CD4-positive, alpha-beta T cell treated with Interleukin-4 for 4 hours (primary cell): ENCODE measurements at places on chromosomes 5 and 9.

DNA sequence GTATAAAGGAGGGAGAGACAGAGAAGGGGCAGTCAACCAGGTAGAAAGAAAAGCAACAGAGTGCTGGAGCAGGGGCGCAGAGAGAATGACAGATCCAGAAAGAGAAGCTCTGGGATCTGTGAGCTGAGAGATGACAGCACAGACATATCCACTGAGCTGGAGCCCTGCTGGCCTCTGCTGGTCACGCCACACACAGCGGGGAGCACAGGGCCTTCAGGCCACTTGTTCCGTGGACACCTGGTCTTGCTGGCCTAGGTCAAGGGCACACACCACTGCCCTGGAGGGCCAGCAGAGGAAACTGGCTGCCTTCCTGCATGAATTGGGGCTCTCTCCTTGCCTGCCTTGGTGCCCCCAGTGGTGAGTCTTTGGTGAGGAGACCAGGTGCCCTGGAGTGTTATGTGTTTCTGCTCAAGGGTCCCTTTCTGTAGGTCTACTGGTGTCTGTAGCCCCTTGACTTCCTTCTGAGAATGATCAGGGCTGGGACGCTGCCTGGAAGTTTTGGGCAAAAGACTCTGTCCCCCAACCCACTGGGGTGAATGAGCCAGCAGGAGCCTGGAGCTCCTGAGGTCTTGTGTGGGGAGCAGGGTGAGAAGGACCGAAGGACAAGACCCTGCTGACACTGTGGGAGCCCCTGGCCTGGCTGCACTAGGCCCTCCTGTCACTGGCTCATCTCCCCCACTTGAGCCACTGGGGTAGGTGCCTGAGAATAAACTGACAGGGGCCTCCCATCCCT, 59.2 kb upstream of the ADAMTS2 start:
- no peak for DNase-seq

- DNase-seq = no peak
Observed at GRCh38 chr5:27612161-27612560, 573.8 kb upstream of the CDH9 start.

DNA sequence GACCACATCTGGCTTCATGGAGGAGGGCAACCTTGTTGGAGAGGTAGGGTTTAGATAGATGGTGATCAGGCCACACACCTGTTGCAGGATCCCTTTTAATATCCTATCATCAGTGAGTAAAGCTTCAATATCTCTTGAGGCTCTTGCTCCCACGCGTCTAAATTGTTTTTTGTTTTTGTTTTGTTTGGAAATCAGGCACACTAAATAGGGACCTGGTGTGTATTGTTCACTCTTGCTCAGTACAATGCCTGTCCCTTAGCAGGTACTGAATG, 2.6 kb upstream of the TMEM268 start:
- DNase-seq = no peak

- DNase-seq = no peak
Observed at GRCh38 chr5:181197326-181197951, 7.6 kb downstream of the TRIM7 start.

DNA sequence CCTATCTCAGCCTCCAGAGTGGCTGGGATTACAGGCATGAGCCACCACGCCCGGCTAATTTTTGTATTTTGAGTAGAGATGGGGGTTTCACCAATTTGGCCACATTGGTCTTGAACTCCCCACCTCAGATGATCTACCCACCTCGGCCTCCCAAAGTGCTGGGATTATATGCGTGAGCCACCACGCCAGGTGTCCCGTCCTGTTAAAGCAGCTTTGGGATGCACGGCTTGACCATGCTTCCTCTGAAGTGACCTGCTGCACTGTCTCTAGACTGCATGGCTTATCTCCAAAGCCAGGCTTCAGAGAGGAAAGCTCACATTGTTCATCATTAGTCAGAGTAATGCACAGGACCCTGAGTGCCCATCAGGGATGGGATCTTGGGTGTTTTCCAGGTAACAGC, 45.4 kb downstream of the SEMA4D start:
- no peak for DNase-seq

DNA sequence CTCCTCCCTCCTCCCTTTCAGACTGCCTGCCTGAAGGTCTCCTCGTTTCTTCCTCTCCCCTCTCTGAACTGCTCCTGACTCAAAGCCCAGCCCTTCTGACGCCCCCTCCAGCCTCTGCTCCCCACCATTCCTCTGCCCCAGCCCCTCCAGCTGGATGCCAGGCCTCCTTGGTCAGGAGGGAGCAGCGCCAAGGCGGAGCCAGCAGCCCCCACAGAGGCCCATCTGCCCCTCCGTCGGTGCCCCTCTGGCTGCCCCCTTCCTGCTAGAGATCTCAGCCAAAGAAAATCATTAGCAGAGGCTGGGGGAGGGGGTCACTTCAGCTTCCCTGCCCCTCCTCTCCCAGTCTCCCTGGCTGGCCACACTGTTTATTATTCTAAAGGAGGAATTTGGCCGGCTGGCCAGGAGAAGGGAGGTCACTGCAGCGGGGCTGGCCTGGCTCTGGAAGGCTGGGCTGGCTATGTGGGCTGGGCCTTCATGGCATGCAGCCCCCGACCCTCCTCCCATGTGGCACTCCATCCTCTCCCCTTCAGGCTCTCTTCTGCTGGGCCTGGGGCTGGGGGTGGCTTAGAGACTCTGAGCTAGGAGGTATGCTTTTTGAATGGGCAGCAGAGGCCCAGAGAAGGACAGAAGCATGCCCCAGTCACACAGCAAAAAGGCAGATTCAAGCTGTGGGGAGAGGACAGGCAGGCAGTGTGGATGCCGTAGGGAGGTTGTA, 16.9 kb downstream of the PDGFRB start:
- DNase-seq = no peak

DNA sequence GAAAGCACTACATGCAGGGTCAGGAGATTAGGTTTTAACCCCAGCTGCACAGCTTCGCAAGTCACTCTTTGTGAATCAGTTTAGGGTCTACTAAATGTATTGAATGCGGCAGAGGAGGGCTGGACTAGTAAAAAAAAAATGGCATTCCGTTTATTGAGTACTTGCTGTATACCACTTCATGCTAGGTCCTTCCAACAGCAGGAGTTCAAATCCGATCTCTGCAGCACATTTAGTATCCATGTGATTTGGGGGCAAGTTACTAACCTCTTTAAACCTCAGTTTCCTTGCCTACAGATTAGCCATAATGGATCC, 204.4 kb downstream of the SNCAIP start:
- no peak for DNase-seq

DNA sequence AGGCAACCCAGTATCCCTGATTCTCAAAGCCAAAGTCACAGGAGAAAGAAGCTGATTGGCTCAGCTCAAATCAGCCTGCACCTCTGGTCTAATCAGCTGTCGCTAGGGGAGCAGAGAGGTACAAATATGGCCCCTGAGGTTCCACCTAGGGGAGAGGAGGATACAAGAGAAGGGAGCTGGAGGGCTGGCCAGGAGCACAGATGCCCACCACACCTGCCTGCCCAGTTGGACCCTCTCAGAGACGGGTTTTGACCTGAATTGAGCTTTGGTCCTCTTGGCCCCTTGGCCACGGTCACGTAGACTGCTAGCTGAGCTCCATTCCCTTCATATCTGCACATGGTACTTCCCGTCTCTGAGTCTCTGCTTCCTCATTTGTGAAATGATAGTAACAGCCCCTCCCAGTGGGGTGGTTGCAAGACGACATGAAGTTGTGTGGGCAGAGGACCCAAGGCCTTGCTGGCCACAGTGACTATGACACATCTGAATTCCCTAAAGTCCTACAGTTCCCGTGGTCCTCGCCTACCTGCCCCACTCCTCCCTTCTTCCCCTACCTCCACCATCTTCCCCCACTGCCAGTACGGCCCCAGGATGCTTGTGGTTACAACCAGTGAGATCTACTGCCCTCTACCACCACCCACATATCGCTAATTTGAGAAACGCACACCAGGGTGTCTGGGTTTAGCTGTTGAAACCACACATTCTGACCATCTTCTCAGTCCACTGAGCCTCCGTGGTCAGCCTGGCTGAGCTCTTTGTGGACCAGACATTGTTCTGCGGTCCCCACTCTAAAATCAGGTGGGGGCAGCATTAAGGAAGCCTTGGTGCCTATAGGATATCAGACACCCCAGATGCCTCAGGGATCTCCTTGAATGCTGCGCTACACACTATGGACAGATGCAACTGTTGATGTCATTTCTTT, 60.3 kb upstream of the NEK6 start:
- peak; percentile 24 for DNase-seq

DNA sequence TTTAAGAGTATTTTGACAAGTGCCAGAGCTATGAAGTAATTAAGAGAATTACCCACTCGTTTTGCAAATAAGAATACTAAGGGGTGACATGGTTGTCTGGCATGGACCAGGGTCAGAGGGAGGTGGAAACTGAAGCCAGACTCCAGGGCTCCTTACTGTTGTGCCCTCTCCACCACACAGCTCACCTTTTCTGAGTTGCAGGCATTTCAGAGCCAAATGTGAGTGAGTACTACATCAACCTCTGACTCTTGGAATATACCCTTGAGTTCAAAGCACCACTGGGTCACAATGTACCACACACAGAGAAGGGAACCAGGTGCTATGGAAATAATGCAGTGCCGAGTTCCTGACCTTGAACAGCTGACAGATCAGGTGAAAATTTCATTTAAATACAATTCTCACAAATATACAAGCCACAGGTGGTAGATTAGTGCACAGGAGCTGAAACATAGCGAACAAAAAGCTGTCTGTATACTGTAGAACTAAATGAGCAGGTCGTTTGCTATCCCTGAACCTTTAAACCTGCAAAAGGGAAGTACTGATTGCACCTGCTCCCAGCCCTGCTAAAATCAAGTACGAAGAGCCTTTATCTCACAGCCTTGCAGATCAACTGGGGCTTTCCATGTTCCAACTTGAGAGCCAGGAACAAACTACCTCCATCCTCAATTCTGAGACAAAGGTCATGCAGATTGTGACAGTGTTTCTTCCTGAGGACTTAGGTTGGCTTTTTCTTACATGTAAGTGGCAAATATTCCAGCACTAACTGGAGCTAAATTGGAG, 57.0 kb downstream of the GOLM1 start:
- no peak for DNase-seq

GRCh38 chr5:176664886-176665285, 17.6 kb downstream of the TSPAN17 start:
- DNase-seq = no peak

DNA sequence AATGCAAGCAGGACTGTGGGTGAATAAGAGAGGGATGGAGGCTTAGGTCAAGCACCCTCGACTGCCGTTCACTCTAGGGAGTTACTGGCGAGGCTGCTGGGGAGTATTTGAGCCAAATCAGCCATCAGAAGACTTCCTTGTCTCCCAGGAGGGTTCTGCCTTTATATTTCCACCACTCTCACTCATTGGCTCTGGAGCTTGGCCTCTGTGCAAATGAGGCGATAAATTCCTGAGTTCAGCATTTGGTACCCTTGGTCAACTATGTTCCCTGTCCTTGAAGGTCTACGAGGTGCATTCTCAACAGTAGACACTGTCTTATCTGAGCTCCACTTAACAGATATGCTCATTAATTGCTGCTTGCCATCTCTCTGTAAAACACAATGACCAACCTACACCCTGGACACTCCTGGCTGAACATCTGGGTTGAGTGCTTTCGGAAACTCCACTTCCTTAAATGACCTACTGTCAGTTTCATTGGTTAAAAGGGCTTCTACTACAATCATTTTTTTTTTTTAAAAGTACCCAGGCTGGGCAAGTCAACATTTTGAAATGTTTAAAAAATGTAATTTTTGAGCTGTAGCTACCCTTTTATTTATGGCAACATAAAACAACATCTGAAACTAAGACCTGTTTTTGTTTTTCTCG, 153.2 kb downstream of the NTRK2 start:
- DNase-seq = no peak

- DNase-seq = no peak
Observed at GRCh38 chr5:132447196-132447595, 43.4 kb downstream of the IRF1 start.

DNA sequence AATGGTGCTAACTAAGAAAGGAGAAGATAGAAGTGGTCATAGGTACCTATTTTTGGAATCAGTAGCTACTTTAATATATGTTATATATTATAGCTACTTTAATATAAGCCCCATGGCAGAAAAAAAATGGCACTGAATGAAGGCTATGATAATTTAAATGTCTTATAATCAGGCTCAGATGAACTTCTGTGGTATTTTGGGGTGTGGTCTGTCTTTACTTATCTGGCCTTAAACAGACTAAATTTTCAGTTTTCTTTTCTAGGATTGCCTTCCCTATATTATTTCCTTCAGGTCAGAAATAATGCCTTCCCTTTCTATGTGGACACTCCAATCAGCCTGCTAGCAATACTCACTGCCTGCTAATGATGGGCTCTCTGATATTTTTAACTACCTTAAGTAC, 292.3 kb downstream of the SLF1 start:
- DNase-seq = no peak

DNA sequence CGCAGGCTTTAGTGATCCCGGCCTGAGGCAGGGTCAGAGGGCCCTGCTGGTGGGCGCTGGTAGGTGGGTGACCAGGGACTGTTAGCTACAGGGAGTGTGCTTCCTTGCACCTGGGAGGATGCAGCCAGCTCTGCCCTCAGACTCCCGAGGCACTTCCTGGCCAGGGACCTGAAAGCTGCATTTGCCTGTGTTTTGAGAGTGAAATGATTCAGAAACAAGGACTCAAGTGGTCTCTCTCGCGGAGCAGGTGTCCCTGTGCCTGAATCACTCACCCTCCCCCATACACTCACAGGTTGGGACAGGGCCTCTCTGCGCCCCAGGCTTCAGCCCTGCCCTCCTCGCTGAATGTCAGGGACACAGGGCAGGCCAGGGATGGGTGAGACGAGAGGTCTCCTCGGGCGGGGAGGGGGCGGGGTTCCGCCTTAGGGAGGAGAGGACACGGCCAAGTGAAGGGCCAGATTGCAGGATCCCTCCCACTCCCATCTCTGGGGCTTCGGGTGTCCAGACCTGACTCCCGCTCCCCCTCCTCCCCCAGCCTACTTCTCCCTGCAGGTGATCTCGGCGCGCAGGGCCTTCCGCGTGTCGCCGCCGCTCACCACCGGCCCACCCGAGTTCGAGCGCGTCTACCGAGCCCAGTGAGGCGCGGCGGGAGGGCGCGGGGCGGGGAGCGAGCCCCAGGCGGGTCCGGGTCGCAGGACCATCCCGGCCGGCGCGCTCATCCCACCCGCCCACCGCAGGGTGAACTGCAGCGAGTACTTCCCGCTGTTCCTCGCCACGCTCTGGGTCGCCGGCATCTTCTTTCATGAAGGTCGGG, 1.5 kb downstream of the LTC4S start:
- no peak for DNase-seq

DNA sequence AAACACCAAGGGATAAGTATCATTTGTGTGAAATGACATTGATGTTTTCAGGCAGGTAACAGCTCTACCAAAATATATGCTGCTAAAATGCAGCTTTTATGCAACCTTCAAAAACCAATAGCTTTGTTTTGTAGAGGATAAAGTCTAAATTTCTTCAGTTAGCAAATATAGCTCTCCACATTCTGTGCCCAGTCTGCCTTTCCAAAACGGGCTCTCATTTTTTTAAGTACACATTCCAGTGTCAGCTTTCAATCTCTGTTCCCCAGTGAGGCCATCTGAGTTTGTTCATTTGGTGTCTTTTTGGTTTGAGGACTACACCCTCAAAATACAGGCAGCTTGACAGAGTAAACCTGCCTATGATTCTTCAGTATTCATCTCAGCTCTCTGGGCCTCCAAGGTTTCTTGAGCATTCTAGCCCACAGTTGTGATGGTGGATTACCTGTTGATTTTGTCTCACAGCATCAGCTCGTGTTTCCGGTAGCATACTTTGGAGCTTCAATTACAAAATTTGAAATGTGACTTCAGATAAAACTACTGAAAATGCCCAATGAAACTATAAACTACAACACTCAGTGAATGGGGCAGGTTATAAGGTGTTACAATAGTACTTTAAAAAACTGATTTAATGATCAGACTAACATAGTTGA, 55.7 kb downstream of the NR3C1 start:
- DNase-seq = no peak

GRCh38 chr5:163870441-163870840, 365.0 kb downstream of the MAT2B start:
- DNase-seq = no peak

- no peak for DNase-seq
Observed at GRCh38 chr9:111078391-111079038, 40.2 kb upstream of the LPAR1 start.
